ENCODE measurements at places on chromosomes 5 and 9.

- DNase-seq = no peak
These were observed 405.6 kb upstream of the ZNF608 start for GRCh38 chr5:125152044-125152443.

DNA sequence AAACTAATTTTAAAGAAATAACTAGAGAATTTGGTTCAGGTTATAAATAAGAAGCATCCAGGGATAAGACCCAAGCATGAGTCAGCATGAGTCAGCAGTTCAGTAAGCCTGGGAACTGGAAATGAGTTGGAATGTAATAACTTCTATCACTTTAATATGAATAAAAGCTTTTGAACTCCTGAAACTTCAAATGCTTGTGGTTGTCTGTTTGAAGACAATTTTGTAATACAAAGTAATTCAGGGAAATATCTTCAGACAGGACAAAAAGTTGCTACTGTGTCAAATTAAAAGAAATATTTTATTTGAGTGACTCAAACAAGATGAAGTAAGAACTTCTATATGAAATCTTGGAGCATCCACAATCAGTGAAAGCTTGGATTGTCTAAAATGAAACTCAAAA, 331.2 kb upstream of the DAB2 start:
- DNase-seq = peak; percentile 65

DNA sequence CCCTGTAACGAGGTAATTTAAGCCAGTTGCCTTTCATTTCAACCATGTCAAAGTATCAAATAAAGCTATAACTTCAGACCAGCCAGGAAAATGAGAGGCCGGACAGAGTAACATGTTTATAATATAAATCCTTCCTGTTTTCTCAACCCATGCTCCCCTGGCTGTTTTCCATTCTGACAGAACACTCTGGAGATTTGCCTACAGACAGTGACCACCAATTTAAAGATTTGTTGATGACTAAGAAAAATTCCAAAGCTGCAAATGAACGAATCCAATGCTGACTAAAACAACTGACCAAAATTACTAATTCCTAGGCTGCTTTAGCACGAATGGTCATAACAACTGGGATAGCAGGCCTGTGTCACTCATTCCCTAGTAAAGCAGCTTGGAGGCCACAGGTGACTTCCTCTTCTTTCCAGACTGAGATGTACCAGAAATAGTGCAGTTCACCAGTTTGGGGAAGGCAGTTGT, 141.4 kb downstream of the AOPEP start:
- peak; percentile 17 for DNase-seq

- no peak for DNase-seq
These were observed 28.3 kb upstream of the RAI14 start for GRCh38 chr5:34627794-34628193.

DNA sequence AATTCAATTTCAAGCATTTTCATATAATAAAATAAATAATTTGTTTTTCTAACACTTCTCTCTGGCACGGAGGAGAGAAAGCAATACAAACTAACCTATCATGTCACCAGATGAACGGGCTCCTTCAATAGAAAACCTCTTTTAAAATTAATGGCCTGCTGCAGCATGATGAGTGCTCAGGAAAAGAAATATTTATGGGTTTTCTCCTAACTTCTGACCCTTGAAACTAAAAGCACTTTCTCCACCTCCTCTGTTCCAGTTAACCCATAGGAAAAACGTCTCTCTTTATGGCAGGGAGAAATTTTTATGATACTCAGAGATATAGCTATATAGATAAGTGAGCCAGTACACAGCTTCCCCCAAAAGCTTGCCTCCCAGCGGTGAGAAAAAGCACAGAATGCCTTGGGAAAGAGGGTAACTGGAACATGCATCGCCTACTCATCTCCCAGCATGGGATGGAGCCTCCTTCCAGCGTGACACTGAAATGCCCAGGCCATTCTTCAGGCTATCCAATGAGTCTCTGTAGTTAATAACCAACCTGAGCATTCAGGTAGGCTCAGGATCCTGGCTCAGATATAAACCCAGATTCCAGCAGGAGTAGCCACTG, 963.0 kb upstream of the DMAC1 start:
- DNase-seq = no peak

DNA sequence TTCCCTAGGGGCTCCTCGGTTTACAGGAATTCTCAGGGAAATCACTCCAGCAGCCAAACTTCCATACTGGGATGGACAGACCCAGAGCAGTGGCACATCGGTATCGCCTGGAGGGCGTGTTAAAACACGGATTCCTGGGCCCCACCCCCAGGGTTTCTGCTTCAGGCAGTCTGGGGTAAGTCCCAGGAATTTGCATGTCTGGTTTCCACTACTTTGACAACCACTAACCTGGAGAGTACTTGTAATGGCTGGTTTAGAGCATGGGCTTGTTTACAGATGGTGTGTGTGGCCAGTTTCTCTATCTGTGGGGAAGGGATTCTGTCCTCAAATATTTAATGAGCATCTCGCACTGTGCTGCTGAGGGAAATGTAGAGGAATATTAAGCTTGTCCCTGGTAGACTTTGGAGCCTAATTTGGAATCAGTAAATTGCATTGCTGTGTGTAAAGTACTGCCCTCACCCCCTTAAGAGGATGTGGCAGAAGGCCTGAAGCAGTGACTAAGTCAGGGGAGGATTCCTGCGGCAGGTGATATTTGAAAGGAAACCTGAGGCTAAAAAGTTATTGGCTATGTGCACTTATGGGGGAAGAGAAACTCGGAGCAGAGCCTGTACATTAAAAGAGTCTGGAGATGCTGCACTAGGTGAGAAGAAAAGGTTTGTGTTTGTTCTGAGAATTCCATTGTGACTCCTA, 18.6 kb upstream of the TJP2 start:
- DNase-seq = no peak

DNA sequence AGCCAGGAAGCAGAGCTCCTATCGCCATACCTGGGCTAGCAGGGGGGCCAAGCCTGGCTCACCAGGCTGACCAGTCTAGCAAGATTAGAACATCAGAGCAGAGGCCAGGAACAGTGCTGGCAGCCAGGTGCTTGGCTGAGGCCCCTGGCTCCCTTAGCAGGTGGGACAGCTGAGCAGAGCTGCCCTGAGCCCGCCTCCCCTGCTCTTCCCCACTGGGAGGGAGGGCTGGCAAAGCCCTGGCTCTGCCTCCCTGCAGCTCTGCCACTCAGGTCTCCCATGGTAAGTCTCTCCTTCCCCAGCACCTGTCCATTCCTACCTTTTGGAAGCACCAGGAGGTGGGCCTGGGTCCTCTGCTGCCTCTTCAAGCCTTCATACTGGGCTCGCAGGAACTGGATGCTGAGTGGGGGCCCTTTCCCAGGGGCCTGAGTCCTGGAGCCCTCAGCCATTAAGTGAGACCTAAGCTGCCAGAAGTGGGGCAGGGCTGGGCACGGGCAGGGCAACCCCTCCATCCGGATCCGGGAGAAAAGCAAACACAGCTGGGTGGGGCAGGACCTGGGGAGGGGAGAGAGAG, 803 bp downstream of the C9orf152 start:
- DNase-seq = no peak

DNA sequence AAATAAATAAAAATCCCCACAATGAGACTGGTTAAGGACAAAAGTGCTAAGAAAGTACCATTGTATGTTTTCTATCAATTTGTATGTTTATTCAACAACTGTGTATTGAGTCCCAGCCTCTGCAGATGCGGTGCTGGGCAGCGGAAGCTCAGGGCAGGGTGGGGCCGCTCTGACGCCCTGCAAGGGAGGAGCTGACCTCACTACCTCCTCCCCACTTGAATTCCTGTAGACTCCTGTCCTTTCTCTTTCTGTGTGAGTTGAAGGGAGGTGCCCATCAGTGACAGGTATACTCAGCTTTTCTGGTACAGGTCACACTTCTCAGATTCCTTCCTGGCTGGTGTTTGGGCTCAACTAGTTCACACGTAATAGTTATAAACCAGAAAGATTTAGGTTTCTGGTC, 27.0 kb downstream of the ANGPTL2 start:
- no peak for DNase-seq

DNA sequence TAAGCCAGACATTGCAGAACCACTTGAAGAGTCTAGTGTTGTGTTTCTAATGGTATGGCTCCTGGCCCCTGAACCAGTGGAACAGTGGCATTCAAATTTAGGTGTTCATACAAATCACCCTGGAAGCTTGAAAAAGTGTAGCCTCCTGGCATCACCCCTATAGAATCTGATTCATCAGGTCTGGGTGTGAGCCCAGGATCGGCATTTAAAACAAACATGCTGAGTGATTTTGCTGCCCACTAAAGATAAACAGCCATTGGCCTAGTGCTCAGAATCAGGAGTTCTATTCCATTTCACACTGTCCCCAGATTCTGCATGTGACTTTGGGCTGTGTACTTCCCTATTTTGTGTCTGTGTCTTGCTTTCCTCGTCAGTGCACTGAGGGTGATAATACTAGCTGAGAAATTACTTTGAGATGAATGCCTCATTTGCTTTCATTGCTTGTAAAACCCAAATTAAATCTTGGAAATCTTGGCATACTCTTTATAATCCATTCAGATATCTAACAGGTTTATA, 241.5 kb upstream of the CLINT1 start:
- no peak for DNase-seq

GRCh38 chr9:92422611-92423338, 1.5 kb downstream of the OMD start:
- no peak for DNase-seq

- DNase-seq = no peak
These were observed 19.1 kb downstream of the EXOC3 start for GRCh38 chr5:462051-462481.

Data from brain pericyte (primary cell).